ENCODE measurements at places on chromosomes 7 and 10.

DNA sequence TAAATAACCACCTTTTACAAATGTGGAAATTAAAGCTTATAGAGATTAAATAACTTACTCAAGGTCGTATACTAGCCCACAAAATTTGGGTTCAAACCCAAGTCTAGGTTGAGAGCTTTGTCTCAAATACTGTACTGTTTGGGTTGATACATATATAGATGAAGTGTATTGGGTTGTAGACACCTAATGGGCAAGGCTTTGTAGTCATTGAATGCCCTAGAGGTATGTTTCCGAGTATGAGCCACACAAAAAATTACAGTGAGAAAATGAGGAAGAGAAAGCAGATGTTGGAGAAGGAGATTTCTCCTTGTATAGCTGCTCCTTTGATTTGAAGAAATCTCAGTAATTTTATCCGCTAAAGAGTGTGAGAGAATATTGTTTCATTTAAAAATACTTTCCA is 60.6 kb downstream of the C1GALT1 start:
- DNase-seq, result no peak

DNA sequence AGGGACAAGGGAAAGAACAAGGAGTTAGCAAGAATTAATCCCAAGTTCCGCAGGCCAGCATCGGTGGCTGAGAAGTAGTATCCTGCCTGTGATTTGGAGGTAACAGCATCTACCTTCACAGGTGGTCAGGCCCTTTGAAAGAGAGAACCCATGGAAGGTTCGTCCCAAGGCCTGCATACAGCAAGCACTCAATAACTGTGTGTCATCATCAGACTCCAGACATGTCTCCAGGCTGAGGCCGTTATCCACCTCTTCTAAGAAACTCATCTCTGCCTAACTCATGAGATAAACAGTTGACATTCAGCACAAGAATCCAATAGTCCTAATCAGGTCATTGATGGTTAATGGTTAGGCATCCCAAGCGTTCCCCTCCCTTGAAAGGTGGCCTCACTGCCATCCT is 45.0 kb downstream of the CTBP2 start:
- DNase-seq, result no peak

- DNase-seq, result no peak
Measured at GRCh38 chr7:74014931-74015330, 13.0 kb upstream of the ELN start.

DNA sequence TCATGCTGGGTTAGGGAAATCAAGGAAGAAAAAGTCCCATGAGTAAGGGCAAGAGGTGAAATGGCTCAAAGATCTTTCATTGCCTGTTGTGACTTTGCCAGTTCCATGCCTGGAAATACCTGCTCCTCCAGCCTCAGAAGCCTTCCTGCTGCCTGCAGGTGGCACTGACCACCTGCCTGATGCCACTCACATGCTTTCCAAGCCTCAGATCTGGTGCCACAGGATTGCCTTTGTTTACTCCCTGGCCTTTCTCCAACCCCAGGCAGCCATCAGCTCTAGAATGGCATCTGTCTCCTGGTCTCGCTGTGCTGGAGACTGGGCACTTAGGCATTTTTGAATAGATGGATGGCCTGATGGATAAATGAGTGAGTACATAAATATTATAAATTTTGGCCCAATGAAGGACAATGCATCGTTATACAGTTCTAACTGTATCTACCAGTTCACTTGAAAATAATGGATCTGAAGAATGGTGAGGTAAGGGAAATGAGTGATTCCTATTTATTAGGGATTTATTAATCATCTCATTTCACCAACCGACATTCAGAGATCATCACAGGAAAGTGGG is 657.2 kb downstream of the INHBA start:
- DNase-seq, result no peak
